NCI-H460 (cell line): ENCODE measurements at places on chromosomes 3 and 15.
A peak's percentile ranks its signal among the peaks of the same experiment; 100 is the strongest.

- no peak for DNase-seq
Measured at GRCh38 chr3:171095063-171095462, 68.5 kb upstream of the SLC2A2 start.

GRCh38 chr3:46065294-46065705, 38.0 kb upstream of the XCR1 start:
- no peak for DNase-seq

DNA sequence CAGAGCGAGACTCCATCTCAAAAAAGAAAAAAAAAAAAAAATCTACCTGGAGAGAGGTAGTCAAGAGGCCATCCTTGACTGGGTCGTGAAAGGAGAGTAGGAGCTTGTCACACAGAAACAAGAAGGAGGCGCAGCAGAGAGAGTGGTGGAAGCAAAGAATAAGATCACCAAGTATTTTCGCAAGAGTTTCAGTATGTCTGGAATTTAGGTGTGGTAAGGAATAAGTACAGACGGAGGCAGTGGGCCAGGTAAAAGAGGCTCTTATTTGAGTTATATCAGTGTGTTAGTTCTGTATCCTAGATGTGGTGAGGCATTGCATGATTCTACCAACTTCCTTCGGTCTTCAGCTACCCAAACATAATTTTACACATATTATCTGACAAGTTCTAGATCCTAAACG, 14.6 kb upstream of the ATP10A start:
- no peak for DNase-seq

DNA sequence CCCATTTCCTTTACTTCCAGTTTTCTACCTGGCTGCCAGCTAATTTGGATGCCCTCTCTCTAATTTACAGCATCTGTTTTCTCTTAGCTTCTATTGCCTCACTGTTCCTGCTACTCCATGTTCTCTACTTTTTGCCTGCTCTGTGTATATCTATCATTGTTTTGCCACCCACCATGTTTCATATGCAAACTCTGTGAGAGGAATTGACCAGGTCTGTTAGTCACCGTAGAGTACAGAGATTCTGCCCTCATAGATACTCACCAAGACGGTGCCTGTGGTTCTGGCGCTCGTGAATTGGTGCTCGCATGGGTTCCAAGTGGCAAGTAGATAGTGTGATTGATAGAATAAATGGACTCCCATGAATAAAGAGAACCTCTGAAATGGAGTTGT, 288.8 kb downstream of the CNTN6 start:
- no peak for DNase-seq

- DNase-seq, result no peak
Measured at GRCh38 chr3:127822041-127822681, at the start of gene MGLL. MGLL (minus strand) TSS chr3:127822515; CDS start chr3:127822318, 197 bp downstream.

DNA sequence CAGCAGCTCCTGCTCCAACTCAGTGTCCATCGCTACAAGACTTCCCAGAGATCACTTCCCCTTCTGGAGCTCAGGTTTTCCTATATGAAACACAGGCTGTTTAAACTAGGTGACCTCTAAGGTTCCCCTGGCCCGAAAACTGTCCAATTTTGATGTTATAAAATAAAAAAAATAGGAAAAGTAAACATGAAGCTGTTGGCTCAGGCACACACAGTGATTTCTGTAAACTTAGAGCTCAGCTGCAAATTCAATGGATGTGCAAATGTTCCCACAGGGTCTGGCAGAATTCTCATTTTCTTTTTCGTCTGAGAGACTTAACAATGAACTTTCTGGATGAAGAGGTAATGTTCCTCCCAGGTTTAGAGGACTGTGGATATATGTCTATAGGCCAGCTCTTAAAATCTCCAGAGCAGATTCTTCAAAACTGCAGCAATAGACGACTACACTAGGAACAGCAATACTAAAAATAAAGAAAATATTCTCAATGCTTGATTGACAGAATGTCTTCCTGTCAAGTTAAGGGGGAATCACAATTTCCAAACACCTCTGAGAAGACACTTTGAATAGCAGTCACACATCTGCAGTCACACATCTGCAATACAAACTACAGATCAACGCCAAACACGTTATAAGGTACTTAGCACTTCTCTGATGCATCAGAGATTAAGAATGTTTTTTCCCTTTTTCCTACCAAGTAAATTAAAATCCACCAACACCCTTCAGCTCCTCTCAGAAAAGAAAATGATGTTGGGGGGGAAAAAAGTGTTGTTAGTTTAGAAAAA, 2.8 kb downstream of the NUP210 start:
- no peak for DNase-seq

- no peak for DNase-seq
Measured at GRCh38 chr3:169085827-169086226, 577.7 kb downstream of the MECOM start.

DNA sequence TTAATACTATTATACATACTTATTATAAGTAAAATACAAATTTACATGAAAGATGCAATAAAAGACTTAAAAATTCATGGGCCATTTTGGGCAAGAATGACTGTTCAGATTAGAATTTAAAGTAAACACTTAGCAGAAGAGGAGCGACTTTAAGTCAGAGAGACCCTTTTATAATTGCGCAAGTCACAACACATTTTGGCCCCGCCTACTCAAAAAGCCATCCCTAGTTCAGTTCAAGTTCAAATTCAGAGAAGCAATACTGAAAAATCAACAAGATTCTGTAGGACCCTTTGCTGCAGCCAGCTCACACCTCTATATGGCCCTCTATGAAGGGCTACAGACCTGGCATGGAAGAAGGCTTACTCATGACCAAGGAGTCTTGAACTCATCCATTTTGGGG, 64.6 kb downstream of the PEAK1 start:
- DNase-seq, result no peak

- DNase-seq, result no peak
Measured at GRCh38 chr3:150114873-150115540, 144.3 kb upstream of the PFN2 start.

GRCh38 chr3:140189976-140190375, 255.0 kb downstream of the CLSTN2 start:
- no peak for DNase-seq

GRCh38 chr15:60840703-60841411, 361.9 kb upstream of the ICE2 start:
- no peak for DNase-seq

DNA sequence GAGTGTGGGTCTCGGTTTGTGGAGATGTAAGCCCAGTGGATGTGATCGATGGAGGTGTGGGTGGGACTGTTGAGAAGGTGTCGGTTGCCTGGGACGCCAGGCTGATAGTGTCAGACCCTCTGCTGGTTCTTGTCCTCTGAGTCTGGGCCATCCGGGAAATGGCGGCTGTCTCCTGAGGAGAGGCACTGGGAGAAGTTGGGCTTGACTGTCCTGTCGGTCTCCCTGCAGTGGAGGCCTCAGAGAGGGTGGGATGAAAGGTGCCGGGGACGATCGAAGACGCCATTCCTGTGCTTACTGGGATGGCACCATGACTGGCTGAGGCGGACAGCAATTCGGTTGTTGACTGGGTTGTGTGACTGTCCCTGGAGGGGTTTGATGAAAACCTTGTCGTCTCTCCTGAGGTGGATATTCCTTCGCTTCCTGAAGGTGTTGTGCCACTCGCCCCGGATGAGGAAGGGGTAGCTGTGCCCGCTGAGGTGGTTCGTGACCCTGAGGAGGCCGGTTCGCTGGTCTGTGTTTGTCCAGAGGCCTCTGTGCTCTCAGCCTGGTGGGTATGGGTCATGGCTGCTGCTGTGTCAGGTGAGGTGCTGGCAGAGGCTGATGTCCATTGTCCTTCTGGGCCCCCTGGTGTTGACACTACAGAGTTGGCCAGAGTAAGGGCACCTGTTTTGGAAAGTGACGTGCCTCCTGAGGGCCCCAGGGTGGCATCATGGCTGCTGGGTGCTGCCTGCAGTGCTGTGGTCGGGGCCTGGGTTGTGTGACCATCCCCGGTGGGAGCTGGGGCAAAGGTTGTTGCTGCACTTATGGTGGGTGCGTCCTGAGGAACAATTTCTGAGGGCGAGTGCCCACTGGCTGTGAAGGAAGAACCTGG, 22.8 kb downstream of the MUC4 start:
- no peak for DNase-seq

DNA sequence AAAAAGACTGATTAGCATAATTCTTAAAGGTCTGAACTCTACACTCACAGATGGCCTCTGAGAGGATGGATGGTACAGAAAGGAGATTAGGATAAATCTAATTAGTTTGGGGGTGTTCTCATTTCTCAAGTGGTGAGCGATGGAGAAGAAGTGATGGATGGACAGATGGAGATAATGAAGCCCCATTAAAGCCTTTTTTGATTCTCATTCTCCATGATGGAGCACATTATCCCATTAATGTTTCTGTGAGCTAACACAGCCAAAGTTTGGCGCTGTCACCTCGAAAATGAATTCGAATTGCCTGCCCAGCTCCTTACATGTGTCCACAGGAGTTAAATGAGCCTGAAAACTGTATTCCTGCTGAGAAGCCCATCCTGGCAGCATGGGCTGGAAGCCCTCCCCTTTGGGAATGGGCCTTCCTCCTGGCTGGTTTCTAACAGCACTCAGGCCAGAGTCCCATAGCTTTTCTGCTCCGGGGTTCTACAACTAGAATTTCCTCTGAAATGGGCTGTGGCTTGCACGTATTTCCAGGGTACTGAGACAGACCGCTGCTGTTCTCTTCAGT, 726.0 kb upstream of the CFAP20DC start:
- no peak for DNase-seq

DNA sequence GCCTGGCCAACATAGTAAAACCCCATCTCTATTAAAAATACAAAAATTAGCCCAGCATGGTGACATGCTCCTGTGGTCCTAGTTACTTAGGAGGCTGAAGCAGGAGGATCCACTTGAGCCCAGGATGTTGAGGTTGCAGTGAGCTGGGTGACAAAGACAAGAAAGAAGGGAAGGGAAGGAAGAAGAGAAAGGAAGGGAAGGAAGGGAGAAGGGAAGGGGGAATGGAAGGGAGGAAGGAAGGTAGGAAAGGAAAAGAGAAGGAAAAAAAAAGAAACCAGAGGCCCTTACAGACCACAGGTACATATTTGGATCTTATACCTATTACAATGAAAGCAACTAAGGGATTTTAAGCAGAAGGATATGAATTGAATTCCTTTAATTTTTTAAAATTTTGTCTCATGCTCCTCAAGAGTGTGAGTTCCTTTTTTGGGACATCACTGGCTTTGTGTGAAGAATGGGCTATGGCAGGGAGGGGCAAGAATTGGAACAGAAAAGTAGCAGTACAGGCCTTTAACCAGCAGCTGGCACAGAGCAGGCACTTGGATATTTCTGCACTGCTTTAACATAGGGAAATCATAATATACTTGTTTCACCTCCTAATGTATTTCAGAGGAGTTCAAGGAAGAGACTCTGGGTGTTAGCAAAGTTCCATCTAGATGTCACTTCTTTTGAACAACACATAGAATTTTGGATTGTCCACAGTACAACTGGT, 7.9 kb downstream of the RAB27A start:
- no peak for DNase-seq

DNA sequence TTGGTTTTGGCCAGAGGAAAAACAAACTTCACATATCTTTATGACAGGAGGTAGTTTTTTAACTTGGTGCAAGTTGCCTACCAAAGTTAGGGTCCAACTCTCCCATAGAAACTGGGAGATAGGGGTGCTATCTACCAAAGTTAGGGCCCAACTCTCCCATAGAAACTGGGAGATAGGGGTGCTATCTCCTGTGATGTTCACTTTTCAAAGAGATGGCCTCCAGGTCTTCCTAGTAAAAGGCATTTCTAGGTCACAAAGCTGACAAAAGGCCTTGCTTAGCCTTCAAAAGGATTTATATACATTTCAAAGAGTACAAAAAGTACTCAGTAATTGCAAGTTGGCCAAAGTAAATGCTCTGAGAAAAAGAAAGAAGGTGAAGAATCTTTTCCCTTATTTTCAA, 27.1 kb downstream of the IL1RAP start:
- DNase-seq, result no peak

DNA sequence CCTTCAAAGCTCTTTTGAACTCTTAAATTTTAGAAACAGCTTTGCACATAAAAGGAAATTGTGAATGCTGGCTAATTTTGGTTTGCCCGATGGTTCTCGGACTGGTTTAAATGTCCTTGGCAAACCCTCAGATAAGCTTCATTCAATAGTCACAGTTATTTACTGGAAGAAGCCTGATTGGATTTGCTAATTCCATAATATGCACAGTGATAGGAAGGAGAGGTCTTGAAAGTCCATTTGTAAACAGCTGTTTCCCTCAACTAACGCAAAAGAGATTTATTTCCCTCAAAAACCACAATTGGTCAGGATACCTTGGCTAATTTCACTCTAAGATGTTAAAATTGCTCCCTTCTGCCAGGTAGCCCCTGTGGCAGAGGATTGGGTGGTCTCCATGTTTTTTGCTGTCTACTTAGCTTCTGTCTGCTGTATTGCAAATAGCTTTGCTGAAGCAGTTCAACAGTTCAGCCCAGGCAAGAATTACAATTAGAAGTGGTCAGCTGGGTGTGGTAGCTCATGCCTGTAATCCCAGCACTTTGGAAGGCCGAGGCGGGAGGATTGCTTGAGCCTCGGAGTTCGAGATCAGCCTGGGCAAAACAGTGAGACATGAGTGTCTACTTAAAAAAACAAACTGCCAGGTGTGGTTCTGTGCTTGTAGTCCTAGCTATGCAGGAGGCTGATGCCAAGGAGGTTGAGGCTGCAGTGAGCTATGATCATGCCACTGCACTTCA, 30.6 kb upstream of the PROK2 start:
- no peak for DNase-seq

DNA sequence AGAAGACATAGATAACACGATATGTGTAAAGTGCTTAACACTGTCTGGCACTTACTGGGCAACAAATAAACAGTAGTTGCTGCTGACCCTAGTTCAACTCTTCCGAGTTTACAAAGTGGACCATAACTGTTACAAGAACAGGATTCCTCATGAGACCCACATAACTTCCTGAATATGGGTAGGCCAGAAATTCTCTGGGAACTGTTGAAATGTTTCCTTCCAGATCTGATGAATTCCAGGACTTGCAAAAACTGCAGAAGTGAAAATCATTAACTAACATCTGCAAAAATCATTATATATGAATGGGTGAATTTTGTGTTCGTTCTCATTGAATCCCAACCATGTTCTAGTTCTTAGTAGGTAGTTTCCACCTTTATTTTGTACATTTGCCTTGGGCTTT, 181.7 kb upstream of the MME start:
- no peak for DNase-seq

DNA sequence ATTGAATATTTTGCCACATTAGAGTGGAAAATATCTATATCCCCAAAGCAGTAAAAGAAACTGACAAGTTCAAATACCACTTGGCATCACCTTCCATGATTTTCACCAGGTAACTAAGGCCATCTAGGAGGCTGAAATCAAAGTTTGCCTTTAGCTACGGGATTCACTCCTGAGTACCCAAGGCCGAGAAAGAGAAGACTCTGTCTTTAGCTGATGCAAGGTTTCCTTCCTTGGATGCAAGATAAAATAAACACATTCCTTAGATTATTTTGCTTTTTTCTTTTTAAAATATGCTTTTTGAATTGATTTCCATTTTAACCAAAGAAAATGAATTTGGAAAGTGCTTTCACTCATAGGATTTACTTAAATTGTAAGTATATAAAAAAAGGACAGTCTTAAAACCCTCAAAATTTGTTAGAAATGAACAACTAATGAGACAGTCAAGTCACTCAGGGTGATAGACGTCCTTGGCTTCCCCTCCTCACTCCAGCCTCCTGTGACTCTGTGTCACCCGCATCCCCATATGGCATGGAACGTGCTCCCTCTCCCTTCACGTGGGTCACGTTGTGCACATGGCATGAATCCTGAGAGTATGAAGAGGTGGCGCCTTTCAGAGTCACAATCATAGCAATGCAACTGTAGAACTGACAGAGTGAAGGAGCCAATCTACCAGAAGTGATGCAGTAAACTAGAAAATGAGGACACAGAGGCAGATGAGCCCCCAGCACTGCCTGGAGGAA, 148.4 kb downstream of the RTP4 start:
- no peak for DNase-seq

- DNase-seq, result peak; percentile 4
Measured at GRCh38 chr3:186669378-186670084, 3.7 kb downstream of the HRG start.
